ENCODE measurements at places on chromosomes 13 and 19.

GRCh38 chr13:38382946-38383345 is 33.3 kb downstream of the UFM1 start:
- DNase-seq = no peak

DNA sequence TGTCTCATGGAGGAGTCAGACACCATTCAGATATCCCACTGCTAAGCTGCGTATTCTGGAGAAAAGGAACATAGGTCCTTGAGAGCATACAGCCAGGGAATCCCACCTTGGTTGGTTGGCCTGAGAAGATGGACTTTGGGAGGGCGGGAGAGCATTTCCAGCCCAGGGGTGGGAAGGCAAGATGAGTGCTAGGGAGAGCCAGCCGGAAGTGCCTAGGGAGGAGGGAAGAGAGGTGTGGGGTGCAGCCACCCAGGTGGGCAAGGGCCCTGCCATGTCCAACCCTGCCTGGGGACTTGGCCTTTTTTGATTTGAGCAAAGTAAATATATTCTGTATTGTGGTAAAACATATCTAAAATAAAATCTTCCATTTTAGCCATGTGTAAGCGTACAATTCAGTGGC is 19.7 kb downstream of the SIAH3 start:
- DNase-seq = no peak

GRCh38 chr19:7109678-7110289 is 40.3 kb downstream of the ZNF557 start:
- no peak for DNase-seq

DNA sequence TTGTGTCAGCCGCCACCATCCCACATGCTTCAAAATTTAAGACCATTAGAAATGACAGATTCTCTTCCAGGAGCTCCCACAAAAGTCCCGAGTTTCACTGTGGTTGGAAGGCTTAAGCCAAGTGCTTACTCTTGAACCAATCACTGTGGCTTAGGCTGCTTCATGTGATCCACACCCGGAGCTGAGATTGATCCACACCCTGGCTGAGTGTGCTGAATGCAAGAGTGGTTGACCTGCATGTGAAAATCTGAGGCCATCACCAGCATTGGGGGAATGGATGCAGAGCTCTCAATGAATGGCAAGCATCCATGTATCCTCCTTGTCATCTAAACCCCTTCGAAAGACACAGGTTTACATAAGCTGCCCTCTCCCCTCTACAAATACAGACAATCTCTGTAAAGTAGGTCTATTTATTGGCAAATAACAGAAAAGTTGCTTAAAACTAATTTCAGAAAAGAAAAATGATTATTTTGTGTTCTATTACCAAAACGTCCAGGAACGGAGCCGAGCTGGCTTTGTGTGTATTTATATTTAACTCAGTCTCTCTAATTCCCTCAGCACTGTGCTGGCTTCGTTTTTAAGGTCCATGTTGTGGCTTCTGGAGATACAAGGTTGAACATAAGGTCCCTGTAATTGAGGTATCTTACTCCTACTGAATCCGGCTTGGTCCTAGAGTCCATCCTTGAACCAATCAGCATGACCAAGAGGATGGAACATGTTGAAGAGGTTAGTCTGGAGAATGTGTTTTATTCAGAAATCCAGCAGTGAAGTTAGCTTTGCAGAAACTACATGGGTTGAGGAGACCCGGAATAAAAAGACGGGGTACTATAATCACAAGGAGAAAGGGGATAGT is 332.4 kb downstream of the LIG4 start:
- no peak for DNase-seq

DNA sequence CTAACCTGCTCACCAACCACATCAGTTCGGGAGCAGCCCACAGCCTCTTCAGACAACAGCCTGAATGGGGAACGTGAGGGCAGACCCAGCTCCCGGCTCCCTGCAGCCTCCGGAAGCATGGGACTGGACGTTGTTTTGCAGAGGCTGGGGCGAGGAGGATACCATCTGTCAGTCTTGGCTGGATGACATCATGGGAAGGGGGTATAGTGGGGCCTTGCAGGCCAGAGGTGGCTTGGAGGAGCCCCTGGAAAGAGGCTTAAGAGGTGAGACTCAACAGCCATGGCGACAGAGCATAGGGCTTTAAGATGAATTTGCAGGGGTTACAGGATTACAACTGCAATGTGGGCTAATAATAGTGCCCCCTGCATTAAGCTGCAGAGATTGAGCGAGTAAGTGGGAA is 1.5 kb downstream of the FXYD3 start:
- no peak for DNase-seq

GRCh38 chr13:66087269-66087710 is 1142.8 kb downstream of the PCDH9 start:
- no peak for DNase-seq

DNA sequence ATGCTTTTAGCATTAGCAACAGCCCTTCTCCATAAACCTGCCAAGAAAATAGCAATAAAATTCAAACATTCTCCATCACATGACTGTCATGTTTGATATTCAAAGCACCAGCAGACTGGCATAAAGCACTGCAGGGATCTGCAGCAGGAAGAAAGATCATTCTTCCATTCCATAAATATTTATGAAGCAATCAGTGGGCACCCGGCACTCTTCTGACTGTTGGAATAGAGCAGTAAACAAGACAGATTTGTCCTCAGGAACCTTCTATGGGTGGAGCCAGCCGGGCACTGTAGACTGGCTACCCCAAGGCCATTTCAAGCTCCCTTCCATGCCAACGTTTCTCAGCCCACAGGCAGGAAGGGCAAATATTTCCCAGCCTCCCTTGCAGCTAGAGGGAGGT is 25.5 kb downstream of the PLA2G4C start:
- DNase-seq = no peak

GRCh38 chr19:33627962-33628839 is 6.4 kb downstream of the CHST8 start:
- DNase-seq = no peak

- no peak for DNase-seq
These were observed 9.7 kb upstream of the ARHGAP45 start for GRCh38 chr19:1057176-1057855.

GRCh38 chr13:32446773-32447465 is 19.0 kb upstream of the N4BP2L1 start:
- no peak for DNase-seq

GRCh38 chr13:47932950-47933923 is 67.8 kb downstream of the SUCLA2 start:
- no peak for DNase-seq

DNA sequence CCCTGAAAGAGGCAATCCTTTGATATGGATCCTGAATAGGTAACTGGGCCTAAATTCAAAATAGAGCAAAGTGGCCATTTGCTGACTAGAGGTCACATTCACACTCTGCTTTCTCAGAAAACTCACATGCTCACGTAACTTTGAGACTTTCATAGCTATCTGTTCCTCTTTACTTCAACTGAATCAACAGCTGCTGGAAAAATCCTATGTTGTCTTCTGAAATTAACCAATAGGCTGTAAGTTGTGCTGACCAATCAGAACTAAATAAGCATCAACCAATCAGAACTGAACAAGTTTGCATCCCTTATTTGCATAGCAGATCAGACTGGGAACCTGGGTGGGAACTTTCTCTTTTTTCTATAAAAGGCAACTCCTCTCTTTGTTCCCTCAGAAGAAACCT is 24.0 kb upstream of the TBC1D4 start:
- DNase-seq = no peak

GRCh38 chr19:45078390-45079062 is 534 bp upstream of the GEMIN7 start:
- no peak for DNase-seq

GRCh38 chr19:28466107-28467045 is 746.6 kb downstream of the UQCRFS1 start:
- DNase-seq = no peak

DNA sequence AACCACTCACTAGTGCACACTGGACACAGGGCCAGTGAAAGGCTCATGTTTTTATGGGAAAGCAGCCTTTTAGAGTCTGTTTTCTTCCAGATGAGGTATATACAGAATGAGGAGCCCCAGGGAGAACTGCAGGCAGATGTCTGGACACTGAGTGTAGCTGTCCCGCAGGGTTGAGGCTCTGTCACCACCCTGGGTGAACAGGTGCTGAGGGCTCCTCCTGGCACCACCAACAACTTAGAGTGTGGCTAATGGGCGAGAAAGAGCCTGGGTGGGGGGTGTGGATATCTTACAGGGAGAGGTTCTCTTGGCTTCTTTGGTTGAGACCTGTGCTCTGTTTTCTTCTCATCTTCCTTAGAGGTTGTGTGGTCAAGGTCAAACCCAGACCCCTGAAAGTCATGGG is 202.1 kb upstream of the GPR12 start:
- DNase-seq = no peak

GRCh38 chr13:86567119-86567518 is 767.9 kb upstream of the SLITRK6 start:
- no peak for DNase-seq

DNA sequence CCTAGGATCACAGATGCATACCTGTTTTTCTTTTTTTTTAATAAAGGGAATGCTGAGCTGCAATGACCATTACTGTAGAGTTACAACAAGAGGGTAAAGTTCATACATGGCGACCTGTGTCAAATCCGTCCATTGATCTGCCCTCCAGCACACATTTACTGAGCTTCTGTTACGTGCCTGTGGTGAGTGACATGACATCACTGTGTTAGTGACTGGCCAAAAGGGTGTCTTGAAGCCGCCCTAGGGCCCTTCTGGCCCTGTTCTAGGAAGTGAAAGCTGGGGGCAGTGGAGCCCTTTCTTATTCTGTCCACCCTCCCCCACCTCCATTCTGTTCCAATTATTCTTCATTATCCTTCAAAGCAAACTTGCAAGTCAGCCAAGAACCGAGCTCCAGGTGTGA is 66.3 kb downstream of the ZIC5 start:
- DNase-seq = no peak

GRCh38 chr19:54418930-54419800 is 3.9 kb downstream of the TTYH1 start:
- DNase-seq = no peak

DNA sequence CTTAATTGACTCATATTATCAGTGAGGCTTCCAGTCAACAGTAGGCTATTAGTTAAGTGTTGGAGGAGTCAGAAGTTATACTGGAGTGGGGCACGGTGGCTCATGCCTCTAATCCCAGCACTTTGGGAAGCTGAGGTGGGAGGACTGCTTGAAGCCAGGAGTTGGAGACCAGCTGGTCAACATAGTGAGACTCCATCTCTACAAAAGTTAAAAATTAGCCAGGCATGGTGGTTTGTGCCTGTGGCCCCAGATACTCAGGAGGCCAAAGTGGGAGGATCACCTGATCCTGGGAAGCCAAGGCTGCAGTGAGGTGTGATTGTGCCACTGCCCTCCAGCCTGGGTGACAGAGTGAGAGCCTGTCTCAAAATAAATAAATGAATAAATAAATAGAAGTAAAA is 53.2 kb downstream of the COMP start:
- no peak for DNase-seq

GRCh38 chr19:17902701-17903100 is 30.1 kb upstream of the CCDC124 start:
- no peak for DNase-seq

DNA sequence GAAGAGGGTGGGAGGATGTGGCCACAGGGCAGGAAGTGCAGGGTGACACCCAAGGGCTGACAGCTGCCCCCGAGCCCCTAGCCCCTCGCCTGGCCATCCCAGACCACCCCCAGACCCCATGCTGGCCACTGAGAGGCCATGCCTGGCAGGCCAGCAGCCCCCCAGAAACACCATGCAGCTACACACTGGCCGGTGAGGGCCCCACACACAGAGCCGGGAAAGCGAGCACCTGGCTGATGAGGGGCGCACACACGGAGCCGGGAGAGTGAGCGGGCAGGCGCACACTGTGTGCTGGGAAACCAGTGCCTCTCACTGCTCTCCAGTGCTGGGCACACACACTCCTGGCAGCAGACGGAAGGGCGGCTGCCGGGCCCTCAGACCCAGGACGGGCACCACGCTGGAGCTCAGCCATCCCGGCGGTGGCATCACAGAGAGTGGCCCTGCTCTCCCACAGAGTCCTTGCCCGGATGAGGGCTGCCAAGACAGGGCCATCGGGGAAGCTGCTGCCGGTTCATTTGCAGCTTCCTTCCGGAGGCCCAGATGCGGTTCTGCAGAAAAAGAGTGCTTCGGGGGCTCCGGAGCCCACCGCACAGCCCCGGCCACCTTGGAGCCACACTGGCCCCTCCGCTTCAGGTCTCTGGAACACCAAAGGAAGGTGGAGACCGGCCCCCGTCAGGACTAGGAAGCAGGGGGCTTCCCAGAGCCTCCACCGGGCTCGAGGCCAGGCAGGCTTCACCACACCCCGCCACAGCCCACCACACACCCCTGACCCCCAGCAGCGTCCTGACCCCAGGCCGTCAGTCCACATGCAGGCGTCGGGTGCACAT is 76.4 kb downstream of the SPACA7 start:
- DNase-seq = no peak

GRCh38 chr19:13604902-13605586 is 98.8 kb upstream of the CACNA1A start:
- no peak for DNase-seq

DNA sequence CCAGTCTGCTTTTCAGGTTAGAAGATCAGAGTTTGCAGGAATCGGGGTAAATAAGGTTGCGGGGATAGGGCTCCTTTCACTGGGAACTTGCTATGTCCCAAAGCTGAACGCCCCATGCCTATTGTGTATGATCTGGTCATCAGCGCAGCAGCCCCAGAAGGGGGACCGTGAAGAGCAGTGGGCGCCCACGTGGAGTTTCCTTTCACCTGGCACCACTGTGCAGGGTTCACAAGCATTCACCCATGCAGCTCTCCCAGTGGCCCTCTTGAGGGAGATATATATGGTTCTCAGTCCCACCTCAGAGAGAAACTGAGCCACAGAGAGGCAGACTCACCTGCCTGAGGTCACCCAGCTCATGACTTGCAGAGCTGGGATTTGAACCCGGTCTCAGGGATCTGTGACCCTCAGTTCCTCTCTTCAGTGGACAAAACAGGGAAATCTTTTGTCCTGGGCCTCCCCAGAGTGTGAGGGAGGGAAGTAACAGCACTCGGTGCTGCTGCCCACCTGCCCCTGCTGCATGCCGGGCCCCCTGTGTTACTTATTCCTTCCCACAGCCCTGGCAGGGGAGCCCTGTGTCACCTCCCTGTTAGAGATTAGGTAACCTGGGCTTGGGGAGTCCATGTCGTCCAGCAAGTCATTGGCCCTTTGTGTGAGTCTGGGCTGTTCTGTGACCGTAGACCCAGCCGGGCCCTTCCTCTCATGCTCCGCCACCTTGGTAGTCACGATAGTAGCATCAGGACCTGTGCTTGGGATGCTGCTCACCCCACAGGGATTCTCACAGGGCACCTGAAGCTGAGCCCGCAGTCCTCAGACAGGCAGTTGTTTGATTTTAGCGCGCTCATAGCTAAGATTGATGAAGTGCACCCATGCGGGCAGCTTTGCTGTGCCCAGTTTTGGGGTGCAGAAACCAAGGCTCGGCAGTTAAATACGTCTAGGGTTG is 27.9 kb downstream of the PPP5C start:
- no peak for DNase-seq

GRCh38 chr13:32390048-32390447 is 37.9 kb downstream of the N4BP2L1 start:
- DNase-seq = no peak

- DNase-seq = peak; percentile 43
These were observed 24.3 kb downstream of the NFILZ start for GRCh38 chr19:8654591-8655339.
